Activated naive CD4-positive, alpha-beta T cell (primary cell): ENCODE measurements at places on chromosomes 6 and 20.

GRCh38 chr20:64110411-64111068 is 3.2 kb upstream of the NPBWR2 start:
- DNase-seq = no peak

- no peak for DNase-seq
These were observed 110.5 kb upstream of the SLC2A12 start for GRCh38 chr6:134162932-134163331.

- peak; percentile 42 for DNase-seq
These were observed 592 bp upstream of the CDYL start for GRCh38 chr6:4775494-4776130.

DNA sequence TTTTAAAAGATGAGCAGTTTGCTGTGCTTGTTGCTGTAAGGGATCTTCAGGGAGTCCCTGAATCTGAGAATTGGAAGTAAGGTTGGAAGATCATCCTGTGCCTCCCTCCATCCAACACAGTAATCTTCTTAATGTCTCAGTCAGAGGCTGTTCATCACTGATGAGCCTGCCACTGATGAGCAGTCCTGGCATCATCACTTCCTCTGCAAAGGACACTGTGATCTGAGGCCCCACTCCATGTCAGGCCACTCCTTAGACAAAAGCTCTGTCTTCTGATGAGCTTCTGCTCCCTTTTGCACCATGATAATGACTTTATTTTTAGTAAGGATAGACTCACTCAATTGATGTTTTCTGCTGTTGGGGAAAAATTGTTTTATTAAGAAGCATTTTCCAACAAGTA is 121.0 kb downstream of the UST start:
- no peak for DNase-seq

DNA sequence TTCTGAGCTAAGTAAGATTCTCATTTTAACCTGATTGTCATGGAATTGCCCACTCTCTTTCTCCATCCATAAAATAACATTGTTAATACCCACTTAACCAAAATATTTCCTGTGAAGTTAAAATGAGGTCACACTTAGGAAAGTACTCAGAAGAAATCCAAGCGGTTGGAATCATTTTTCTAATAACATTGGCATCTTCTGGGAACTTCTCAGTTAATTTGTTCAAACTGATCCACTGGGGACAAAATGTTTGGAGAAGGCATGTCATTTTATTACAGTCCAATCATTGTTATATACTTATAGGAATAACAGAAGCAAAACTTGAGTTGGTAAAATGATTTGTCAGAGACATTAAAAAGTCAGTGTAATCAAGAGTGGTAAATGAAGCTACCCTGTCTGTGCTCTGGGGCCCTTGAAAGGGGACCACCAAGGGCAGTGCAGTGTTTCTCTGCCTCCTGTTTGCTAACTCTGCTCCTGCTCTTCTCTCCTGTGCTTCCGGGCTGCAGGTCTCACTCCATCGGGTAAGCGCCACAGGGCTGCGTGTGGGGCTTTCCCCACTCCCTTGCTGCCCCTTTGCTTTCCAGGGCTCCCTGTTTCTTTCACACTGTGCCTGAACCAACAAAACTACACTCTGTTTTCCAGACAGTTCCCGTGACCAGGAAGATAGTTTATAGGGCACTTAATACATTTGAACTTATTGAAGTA is 50.1 kb downstream of the HDDC2 start:
- DNase-seq = no peak

DNA sequence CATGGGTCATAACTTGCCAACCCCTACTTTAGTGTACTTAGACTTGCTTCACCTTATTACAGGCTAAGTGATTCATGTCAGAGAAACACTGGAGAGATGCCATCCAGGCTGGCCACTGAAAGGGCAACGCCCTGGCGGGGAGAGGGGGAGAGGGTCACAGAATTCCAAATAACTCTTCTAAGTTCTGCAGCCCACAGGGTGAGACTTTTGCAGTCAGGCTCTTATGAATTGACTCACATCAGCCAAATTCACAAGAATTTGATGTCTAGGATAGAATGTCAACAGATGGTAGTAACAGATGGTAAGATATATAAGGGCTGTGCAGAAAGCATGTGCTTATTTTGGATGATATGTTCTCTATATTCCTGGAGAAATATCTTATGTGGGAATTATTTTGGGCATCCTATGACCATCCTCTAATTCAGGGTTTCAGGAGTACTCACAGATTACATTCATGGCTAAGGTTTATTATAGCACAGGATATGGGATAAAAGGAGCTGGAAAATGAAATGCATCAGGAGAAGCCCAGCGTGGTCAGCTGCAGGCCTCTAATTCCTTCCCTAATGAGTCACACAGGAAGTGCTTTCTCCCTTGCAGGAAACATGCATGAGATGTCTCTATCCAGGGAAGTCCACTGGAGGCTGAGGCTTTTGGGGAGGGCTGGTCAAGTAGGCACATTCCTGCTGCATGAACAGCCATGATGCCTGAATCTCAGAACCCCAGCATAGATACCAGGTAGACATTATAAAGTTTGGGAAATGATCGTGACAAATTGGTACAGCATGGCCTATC is 58.7 kb upstream of the RIN2 start:
- no peak for DNase-seq

- no peak for DNase-seq
These were observed 12.1 kb upstream of the MLN start for GRCh38 chr6:33815854-33816253.

- DNase-seq = no peak
These were observed 177.3 kb downstream of the CARMIL1 start for GRCh38 chr6:25456249-25457040.

- DNase-seq = no peak
These were observed 2.7 kb upstream of the SPO11 start for GRCh38 chr20:57326667-57327455.

GRCh38 chr20:14114065-14114704 is 118.9 kb downstream of the MACROD2 start:
- no peak for DNase-seq

- no peak for DNase-seq
These were observed 491.3 kb downstream of the MAFB start for GRCh38 chr20:40197691-40198090.

- no peak for DNase-seq
These were observed 465.8 kb downstream of the FRK start for GRCh38 chr6:115594891-115595290.

DNA sequence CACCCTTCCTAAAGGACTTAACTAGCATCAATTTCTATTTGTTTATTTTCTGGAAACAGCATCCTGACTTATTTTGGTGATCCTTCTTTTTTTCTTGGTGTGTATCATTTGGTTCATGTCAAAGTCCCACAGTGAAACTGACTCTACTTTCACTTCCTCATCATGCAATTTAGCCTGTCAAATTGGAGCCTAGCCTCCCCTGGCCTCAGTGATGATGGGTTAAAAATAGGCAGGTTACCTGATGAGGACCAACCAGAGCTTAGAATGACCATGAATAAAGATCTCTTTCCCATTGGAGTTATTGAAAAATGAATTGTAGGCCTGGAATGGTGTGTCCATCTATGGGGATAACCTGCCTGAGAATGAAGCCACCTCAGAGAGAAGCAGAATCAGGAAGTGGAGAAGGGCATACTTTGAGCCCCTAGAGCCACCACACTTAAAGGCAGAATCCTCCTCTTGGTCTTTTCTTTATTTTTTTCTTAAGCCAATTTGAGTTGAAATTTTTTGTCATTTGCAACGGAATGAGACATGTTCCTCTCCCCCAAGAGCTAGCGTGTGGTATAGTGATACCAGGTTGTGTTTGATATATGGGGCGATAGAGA is 105.6 kb downstream of the BTBD3 start:
- DNase-seq = no peak

DNA sequence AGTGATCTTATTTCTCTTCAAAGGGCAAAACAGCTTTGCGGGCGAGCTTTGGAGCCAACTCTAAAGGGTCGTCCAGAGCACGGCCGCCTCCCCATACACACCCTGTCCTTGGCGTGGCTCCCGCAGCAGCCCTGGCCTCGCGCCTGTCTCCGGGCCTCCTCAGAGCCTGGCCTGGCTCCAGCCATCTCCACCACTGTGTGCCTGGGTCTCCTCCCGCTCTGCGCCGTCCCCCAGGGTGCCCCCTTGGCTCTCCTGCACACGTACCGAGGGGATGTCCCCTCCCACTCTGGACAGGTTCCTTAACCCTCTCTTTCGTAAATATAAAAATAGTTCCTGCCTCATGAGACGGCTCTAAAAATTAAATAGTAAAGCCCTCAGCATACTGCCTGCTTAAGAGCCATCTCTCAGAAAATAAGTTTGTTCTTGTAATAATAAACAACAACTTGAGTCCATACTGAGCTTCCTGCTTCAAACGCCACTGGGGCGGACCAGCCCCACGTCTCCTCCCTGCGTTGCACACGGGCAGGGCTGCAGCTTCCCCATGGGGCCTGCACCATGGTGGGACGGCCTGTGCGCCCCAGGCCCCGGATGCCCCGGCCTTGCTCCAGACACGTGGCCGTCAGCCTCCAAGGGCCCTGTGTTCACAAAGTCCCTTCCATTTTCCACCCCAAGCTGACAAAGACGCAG is 226.2 kb downstream of the TTLL2 start:
- no peak for DNase-seq

- no peak for DNase-seq
These were observed 744.2 kb downstream of the MAFB start for GRCh38 chr20:39944861-39945260.

- no peak for DNase-seq
These were observed 73.3 kb downstream of the OTOR start for GRCh38 chr20:16821211-16822089.

- no peak for DNase-seq
These were observed 526.0 kb downstream of the UTRN start for GRCh38 chr6:144811140-144811539.

GRCh38 chr20:1434571-1435336 is 31.9 kb downstream of the NSFL1C start:
- peak; percentile 4 for DNase-seq
